ENCODE measurements at places on chromosomes 7 and 10. TPM values are rescaled to one million over a fixed set of nuclear protein-coding genes. Genes with fewer than 3 reads are reported as not detected.

The WNT2 gene
- total RNA-seq, result not detected

The CALML5 gene
- not detected for total RNA-seq

The MMP21 gene
- not detected for total RNA-seq

The EIF3B gene
- total RNA-seq, result 121 TPM

The SPACDR gene
- total RNA-seq, result not detected

The SUV39H2 gene
- total RNA-seq, result 20.5 TPM

The GRB10 gene
- total RNA-seq, result 10.6 TPM

The SCIN gene
- total RNA-seq, result not detected

The HYAL4 gene
- not detected for total RNA-seq

The GPR15LG gene
- not detected for total RNA-seq

The EFCAB10 gene
- total RNA-seq, result 2.0 TPM

The C10orf67 gene
- total RNA-seq, result 0.34 TPM

Data from hair follicular keratinocyte (primary cell).